DND-41 (cell line): ENCODE measurements at places on chromosomes 1 and 21.

DNA sequence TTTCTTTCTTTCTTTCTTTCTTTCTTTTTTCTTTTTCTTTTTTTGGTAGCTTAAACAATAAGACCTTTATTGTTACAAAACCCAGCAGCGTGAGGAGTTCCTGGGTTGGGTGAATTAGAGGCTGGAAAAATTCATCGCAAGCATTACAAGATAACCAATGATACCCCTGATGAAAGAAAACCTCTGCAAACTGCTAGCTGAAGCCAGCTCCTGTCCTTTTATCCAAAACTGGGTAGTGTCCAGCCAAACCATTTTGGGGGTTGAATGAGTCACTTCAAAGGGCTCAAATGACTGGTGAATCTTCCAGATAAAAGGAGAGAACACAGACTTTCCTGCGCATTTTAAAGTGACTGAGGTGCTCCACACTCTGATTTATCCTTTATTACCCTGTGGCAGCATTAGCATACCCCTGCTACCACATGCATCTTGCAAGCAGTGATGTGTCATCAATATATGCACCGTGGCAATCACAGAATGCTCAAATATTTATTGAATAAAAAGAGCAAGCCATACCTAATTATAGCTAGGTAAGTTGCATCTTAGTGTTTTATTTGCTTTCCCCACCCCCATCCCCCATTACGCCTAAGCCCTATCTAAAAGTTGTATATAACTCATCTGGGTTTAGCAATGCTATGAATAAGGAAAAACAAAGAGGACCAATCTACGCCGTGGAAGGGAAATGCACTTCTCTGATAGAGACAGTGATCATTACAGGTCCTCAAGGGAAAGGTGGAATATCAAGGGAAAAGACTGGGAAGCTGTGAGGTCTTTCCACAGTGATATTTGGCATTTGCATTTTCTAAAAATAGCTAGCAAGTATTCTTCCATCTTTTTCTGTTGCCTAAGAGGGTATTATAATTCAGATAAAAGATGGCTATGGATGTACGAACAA lies 32.4 kb upstream of the CEP350 start:
- no peak for DNase-seq

- DNase-seq, result no peak
These were observed 2.1 kb downstream of the DHDDS start for GRCh38 chr1:26434161-26434752.

DNA sequence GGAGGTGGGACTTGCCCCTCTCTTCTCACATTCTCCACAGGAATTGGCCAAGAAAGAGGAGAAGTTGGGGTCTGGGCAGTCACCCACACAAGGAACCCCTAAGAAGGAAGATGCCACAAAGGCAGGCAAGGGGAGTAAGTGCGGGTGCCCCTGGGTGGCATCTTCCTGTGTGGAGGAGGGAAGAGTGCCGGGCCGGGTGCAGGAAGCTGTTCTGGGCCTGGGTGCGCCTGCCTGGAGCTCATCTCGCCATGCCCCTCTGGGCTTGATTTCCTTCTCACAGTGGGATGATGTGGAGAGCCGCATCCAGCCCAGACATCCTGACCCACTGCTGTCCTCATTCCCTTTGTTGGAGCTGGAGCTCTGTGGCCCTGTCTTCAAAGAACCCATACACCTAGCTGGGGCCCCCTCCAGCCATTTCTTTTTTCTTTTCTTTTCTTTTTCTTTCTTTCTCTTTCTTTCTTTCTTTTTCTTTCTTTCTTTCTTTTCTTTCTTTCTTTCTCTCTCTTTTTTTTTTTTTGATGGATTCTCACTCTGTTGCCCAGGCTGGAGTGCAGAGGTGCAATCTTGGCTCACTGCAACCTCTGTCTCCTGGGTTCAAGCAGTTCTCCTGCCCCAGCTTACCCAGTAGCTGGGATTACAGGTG lies 9.3 kb downstream of the LRRC71 start:
- no peak for DNase-seq

DNA sequence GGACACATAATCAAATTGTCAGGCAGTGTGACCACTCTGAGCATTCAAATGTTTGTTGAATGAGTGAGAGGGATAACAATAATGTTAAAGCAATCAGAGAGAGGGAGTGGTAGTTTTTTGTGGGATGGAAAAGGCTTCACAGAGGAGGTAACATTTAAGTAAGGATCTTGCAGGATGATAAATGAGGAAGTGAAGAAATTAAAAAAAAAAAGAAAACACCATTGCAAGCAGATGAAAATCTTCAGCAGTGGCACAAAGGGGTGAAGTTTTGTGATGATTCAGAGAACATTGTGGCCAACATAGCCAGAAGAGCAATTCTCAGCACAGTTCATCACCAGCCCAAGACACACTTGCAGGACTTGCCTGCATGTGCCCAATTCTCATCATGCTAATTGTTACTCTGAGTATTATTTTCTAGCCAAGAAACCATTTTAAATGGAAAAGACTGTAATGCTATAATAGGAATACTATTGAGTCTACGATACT lies 35.0 kb downstream of the OVGP1 start:
- no peak for DNase-seq

- no peak for DNase-seq
These were observed 90.5 kb upstream of the TLR5 start for GRCh38 chr1:223233410-223234169.

- DNase-seq, result no peak
These were observed 242.0 kb downstream of the GRIK3 start for GRCh38 chr1:36792292-36792691.
